ENCODE measurements at places on chromosomes 4 and X.

- no peak for DNase-seq
Observed at GRCh38 chr4:13047591-13047990, 436.5 kb downstream of the RAB28 start.

GRCh38 chr4:56680266-56680665, 830 bp downstream of the HOPX start:
- no peak for DNase-seq

DNA sequence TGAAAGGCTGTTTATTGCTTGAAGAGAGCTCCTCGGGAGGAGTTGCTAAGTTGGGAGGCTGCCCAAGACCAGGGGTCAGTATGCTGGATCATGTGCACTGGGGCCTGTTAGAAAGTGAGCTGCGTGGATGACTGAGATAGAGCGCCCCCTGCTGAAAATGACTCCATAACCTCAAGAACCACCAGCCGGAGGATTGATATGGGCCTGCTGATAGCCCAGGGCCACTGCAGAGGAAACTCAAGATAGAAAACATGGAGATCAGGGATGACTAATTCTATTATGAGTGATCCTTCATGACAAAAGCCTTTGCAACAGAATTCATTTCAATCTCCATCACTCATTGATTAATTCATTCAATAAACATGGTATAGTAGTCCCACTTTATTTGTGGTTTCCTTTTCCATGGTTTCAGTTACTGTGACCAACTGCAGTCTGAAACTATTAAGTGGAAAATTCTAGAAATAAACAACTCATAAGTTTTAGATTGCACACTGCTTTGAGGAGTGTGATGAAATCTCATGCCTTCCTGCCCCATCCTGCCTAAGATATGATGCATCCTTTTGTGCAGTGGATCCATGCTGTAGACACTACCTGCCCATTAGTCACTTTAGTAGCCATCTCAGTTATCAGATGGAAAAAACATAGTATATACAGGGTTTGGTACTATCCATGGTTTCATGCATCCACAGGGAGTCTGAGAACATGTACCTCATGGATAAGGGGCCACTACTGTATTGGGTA, 126.7 kb upstream of the MBNL3 start:
- no peak for DNase-seq

DNA sequence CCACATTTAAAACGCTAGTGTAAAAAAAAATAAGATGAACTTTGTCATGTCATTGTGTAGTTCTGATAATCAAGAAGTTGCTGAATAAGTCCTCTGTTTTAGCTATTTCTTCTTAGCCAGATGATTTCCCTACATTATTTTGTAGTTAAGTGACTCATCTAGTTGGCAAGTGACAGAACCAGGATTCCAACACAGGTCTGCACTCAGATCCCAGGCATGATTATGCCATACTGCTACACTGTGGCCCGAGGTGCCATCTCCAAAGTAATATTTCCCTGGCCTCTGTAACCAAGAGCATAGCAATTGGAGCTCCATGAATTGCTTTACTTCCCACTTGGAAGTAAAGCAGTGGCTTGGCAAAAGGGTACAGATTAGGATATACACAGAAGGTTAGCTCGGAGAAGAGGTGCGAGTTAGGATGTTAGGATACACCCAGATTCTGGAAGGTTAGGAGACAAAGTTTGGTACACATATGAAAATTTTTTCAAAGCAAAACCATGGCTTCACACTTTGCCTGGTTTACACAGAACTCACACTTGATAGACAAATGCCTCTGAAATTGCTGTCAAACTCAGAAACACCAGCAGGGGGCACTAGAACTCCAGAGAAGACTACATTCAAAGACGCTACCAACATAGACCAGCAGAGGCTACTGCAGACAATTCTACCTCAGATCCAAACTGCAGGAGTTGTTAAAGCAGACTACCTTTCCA, 41.4 kb downstream of the SRPX2 start:
- peak; percentile 23 for DNase-seq

DNA sequence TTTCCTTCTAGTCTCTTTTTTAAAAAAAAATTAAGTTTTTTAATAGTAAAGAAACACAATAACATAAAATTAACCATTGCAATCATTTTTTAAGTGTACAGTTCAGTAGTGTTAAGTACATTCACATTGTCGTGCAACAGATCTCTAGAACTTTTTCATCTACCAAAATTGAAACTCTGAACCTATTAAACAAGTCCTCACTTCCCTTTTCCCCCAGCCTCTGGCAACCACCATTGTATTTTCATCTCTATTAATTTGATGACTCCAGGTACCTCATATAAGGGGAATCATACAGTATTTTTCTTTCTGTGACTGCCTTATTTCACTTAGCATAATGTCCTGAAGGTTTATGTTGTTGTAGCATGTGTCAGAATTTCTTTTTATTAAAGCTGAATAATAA, 31.8 kb downstream of the MSL3 start:
- DNase-seq = no peak

- DNase-seq = no peak
Observed at GRCh38 chr4:73662709-73663546, 42.7 kb upstream of the RASSF6 start.

DNA sequence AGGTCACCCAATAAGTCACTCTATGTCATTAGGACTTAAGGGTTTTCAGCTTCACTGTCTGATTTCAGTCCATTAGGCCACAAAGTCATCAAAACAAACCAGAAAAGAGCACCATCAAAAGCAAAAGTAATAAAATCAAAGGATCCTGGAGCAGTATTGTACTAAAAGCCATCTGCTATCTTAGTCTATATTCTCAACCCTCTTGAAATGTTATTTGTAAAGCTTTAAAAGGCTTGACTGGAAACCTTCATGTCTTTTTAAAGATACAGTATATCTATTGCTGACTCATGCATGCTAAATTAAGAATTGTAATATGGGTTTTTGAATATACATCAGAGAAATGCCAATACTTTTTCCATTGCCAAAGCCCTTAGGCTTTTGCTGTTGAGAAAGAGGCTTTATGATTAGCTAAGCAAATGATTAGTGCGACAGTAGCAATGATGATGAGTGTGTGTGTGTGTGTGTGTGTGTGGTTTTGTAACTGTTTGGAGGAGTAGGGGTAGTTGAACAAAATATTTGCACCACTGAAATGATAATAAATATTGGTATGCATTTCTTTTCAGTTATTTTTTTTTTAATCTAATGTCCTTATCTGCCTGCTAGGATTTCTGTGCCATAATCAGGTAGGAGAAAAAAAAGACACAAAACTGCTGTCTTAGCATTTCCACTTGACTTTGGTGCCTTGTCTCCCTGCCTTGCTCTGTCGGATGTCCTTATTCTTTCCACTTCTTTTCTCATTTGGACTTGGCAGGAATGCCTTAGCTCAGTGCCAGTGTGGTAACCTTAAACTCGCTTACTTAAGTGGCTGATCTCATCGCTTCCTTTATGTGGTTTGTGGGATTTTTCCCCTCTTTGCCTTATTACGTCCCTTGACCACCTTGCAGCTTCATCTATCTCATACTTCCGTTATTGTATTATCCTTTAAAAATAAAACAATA, 119.7 kb downstream of the PCDH7 start:
- DNase-seq = no peak

- DNase-seq = no peak
Observed at GRCh38 chr4:1731180-1731579, 9.9 kb downstream of the TACC3 start.

DNA sequence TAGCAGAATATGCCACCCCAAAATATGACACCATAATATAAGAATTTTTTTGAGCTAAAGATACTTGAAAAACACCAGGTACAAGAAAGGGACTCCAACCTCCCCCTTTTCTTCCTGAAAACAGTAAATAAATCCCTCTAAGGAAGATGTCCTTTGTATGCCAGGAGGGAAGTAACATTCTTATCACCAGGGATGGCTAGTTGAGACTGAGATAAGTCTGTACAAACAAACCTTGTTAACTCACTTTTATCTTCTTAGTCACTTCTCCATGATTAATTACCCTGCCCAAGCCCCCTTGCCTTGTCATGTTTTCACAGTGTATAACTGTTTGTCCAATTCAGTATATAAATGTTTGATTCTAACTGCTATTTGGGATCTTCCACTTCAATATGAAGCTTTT, 888.0 kb downstream of the PCDH18 start:
- no peak for DNase-seq

DNA sequence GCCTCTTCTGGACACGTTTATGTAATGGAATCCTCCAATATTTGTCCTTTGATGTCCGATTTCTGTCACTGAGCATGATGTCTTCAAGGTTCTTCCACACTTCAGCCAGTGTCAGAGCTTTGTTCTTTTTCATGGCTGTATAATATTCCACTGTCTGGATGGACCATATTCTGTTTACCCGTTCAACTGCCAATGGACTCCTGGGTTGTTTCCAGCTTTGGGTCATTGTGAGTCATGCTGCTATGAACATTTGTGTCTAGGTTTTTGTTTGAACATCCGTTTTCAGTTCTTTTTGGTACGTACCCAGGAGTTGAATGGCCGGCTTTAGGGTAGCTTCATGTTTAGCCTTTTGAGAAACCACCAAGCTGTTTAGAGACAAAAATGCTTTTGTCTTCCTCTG, 93.2 kb downstream of the SHOX start:
- no peak for DNase-seq

DNA sequence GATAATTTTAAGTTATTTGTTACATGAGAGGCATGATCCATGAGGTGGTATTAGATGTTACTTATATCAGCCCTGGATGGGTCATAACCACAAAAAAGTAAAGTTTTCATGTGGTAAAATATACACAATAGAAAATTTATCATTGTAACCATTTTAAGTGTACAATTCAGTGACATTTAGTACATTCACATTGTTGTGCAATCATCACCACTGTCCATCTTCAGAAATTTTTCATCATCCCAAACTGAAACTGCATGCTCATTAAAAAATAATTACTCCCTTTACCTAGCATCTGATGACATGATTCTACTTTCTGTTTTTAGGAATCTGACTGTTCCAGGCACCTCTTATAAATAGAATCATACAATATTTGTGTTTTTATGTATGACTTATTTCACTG, 11.2 kb downstream of the GK2 start:
- no peak for DNase-seq

DNA sequence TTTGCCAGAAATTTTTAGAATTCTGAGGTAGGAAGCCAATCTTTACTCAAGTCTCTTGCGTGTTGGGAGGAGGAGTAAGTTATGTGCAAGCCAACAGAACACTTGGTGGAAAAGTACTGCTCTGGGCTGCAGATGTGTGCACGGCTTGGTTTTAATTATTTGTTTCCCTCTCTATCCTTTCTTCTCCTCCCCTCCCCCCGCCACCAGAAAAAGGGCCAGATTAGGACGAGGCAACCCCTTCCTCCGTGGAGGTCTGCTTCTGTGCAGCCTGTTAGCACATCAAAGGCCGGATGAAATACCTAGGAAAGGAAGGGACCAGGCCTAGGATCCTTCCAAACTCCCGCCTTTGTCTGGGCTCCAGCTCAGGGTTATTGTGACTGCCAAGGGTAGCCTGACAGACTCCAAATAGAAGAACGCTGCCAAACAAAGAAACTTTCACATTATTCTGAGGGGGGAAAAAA, 1.0 kb upstream of the PGRMC1 start:
- DNase-seq = no peak

GRCh38 chrX:9383655-9384054, 81.2 kb upstream of the TBL1X start:
- DNase-seq = no peak

GRCh38 chrX:8913655-8914409, 112.6 kb upstream of the FAM9A start:
- no peak for DNase-seq

DNA sequence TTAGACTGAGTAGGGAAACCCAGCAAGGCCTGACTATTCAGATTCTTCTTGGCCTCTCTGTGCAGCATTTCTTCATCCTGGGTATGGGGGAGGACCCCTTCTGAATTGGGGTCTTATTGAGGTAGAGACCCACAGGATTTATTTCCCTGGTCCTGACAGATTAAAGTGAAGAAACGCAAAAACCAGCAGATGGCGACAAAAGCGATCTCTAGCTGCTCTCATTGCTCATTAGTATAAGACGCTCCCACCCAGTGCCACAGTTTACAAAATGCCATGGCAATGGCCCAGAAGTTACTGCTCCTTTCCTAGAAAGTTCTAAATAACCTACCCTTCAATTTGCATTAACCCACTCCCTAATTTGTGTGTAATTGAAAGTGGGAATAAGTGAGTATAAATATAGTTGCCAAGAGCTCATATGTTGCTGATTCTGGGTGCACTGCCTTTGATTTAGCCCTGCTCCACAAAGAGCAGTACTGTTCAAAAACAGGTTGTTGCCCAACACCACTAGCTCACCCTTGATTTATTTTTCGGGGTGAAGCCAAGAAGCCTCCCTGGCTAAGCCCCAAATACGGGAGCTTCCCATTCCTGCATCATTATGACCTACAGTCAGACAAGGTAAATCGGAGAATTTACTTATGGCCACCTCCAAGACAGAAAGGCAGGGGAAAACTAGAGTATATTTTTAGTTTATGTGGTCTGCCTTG, 3.7 kb upstream of the BEX4 start:
- DNase-seq = no peak

GRCh38 chr4:156638925-156639605, 332.5 kb downstream of the PDGFC start:
- DNase-seq = no peak

- DNase-seq = no peak
Observed at GRCh38 chr4:80423553-80424224, 88.2 kb downstream of the CFAP299 start.

GRCh38 chr4:174111422-174111821, 172.0 kb downstream of the FBXO8 start:
- DNase-seq = no peak

DNA sequence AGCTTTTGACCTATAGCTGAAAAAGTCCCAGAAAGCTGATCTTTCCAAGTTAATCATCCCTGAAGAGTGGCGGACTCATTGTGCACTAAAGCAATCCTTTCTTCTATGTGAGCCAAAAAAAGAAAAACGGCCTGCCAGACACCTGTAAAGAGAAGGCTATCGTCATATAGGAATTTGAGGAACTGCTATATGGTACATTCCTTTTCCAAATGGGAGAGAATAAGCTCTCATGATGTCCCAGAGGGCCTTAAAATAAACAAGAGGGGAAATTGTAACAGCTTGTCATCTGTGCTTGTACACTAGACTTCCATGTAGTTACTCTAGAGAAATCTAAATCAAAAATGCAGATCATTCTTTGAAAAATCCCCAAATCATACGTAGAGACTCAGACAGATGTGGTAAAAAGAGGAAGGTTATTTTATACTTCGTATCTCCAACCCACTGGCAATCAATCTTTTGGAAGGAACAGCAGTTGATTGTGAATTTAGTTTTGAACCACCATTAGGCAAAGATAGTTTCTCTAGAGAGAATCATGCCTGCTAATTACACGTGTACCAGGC, 26.1 kb downstream of the GPR174 start:
- DNase-seq = no peak

- DNase-seq = no peak
Observed at GRCh38 chr4:156568041-156568440, 403.6 kb downstream of the PDGFC start.

- DNase-seq = peak; percentile 37
Observed at GRCh38 chr4:48033825-48034413, 17.3 kb downstream of the NIPAL1 start.
